ENCODE measurements at places on chromosomes 7 and 10.

- no peak for DNase-seq
Measured at GRCh38 chr10:44424298-44424697, 39.4 kb upstream of the CXCL12 start.

DNA sequence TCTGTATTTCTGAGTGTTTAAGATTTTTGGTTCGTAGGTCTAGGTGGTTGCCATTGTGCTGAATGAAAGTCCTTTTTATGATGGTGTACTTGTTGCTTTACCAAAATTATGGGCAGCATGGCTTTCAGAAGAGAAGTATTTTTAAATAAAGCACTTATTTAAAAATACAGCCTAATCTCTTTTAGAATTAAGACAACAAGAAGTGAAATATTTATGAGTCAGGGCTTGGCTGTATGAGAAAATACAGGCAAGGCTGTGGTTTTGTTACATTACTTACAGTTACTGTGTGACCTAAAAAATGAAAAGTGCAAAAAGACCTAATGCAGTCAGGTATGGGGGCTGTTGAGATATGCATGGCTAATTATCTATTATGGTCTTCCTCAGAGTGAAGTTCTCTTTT is 185.2 kb upstream of the PPP1R3A start:
- DNase-seq: no peak

- DNase-seq: no peak
Measured at GRCh38 chr10:58622246-58622645, 109.6 kb downstream of the BICC1 start.

GRCh38 chr7:50657912-50658311 is 92.7 kb upstream of the DDC start:
- no peak for DNase-seq

DNA sequence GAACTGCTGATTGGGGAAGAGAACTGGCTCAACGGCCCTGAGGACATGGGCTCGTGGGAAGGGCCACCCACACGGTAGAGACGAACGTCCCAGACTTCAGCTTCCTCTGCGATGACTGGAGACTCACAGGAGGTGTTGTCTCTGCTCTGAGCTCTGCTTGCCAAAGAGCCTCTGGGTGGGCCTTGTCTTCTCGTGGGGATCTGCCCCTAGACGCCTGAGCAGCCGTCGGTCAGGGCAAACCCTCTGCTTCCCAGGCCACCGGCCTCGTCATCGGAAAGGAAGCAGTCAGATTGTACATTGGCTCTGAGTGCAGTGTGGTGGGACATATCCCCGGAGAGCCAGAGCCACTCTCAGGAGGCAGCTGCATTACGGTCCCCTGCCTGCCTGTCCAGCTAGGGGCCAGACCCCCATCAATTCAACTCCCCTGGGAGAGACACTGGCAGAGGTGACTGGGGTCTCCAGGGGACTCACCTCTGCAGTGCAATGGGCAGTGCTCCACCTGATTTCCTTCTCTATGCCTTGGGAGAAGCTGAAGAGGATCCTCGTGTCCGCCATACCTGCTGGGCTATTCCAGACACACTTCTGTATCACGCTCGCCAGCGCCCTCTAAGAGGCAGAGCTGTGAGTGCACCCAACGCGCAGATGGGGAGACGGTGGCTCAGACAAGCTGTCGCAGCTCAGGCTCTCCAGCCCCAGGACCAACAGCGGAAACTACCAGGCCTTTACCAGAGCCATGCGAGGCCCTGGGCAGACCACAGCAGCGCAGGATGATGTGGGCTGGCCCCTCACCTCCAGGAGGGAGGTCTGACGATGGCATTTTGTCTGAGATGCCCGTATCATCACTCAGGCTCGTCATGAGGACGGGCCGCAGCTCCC is 227.4 kb downstream of the TCERG1L start:
- DNase-seq: no peak

DNA sequence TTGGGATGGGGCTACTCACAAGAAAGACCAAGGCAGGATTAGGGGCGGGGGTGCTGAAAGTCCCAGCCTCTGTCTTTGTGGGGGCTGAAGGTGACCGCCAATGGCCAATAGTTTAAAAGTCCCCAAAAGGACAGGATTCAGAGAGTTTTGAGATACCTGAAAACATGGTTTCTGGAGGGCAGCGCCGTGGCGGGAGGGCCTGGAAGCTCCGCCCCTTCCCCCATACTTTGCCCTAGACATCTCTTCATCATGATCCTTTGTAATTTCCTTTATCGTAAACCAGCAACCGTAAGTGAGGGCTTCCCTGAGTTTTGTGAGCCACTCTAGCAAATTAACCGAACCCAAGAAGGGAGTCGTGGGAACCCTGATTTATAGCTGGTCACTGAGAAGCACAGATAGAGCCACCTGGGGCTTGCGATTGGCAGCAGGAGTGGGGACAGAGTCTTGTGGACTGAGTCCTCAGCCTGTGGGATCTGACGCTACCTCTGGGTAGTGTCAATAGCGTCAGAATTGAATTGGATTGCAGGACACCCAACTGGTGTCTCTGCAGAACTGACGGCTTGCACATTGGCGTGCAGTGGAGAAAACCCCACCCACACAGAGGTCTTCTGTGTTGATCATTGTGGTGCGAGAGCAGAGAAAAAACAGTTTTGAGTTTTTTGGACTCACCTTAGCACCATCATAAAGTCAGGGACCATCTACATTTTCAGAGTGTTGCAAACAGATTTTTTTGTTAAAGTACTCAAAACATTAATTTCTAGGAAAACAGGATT is 169.3 kb downstream of the USP6NL start:
- no peak for DNase-seq

Data from effector CD8-positive, alpha-beta T cell (primary cell).